Breast epithelium (tissue), 4 donors: ENCODE measurements at places on chromosomes 16 and 17.

DNA sequence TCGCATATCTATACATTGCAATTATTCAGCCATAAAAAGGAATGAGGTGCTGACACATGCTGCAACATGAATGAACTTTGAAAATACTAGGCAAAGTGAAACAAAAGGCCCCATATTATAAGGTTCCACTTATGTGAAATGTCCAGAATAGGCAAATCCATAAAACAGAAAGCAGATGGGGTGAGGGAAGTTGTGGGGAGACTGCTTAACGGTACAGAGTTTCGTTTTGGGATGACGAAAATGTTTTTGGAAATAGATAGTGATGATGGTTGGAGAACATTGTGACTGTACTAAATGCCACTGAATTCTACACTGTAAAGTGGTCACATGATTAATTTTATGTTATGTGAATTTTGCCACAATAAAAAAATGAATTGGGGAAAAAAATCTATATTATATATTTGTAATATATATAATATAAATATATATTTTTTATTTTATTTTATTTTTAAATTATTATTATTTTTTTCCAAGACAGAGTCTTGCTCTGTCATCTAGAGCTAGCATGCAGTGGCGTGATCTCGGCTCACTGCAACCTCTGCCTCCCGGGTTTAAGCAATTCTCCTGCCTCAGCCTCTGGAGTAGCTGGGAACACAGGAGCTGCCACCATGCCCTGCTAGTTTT, 4.2 kb upstream of the GNA13 start:
- peaks cover 2% of the 10 kb centered on the region for H3K4me1 ChIP-seq
- no peak overlapping the region for H3K27ac ChIP-seq
- no peaks in the 10 kb centered on the region for H3K27me3 ChIP-seq
- no peaks in the 10 kb centered on the region for H3K36me3 ChIP-seq
- no peak for DNase-seq
- H3K4me3 ChIP-seq: no peak overlapping the region

GRCh38 chr16:77433146-77433545, 1.7 kb downstream of the ADAMTS18 start:
- H3K4me1 ChIP-seq: no peaks in the 10 kb centered on the region
- no peak overlapping the region for H3K4me3 ChIP-seq
- H3K36me3 ChIP-seq: no peaks in the 10 kb centered on the region
- no peak overlapping the region for H3K27ac ChIP-seq
- no peak for DNase-seq

DNA sequence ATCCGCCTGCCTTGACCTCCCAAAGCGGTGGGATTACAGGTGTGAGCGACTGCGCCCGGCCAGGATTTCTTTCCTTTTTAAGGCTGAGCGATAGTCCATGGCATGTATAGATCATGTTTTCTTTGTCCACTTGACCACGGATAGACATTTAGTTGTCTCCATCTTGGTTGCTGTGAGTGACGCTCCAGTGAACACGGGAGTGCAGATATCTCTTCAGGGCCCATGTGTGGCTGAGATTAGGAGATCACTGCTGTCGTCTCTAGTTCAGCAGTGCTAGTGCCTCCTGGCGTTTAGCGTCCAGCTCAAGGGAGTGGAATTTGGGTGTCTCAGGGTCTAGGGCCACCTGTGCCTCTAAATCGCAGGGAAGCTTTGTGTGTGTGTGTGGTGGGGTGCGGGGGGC, 41.5 kb downstream of the ABCC1 start:
- DNase-seq: no peak
- no peaks in the 10 kb centered on the region for H3K36me3 ChIP-seq
- no peak overlapping the region for H3K27ac ChIP-seq
- no peaks in the 10 kb centered on the region for H3K4me1 ChIP-seq
- H3K27me3 ChIP-seq: no peaks in the 10 kb centered on the region

DNA sequence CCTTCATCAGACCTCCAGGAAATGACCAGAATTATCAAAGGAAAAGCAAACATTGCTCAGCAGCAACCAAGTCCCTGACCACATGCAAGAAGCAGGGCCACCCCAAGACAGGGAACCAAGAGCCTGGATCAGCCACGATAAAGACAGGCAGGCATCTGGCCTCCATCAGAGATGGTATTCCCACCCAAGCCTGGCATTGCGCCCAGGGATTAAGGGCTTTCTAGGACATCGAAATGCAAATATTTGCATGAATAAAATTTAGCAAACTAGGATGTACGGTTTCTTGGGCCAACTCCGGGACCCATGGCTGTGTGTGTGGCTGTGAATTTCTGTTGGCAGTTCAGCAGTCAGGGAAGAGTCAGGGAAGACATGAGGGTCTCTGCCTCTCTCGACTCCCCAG, 241.4 kb upstream of the DYNLRB2 start:
- no peaks in the 10 kb centered on the region for H3K36me3 ChIP-seq
- H3K4me1 ChIP-seq: no peaks in the 10 kb centered on the region
- H3K27ac ChIP-seq: no peak overlapping the region
- H3K27me3 ChIP-seq: no peaks in the 10 kb centered on the region
- no peak overlapping the region for H3K4me3 ChIP-seq

- no peaks in the 10 kb centered on the region for H3K4me1 ChIP-seq
- no peak overlapping the region for H3K4me3 ChIP-seq
- H3K36me3 ChIP-seq: no peaks in the 10 kb centered on the region
- H3K27me3 ChIP-seq: no peaks in the 10 kb centered on the region
Observed at GRCh38 chr17:55531053-55531728, 19.9 kb upstream of the SMIM36 start.

DNA sequence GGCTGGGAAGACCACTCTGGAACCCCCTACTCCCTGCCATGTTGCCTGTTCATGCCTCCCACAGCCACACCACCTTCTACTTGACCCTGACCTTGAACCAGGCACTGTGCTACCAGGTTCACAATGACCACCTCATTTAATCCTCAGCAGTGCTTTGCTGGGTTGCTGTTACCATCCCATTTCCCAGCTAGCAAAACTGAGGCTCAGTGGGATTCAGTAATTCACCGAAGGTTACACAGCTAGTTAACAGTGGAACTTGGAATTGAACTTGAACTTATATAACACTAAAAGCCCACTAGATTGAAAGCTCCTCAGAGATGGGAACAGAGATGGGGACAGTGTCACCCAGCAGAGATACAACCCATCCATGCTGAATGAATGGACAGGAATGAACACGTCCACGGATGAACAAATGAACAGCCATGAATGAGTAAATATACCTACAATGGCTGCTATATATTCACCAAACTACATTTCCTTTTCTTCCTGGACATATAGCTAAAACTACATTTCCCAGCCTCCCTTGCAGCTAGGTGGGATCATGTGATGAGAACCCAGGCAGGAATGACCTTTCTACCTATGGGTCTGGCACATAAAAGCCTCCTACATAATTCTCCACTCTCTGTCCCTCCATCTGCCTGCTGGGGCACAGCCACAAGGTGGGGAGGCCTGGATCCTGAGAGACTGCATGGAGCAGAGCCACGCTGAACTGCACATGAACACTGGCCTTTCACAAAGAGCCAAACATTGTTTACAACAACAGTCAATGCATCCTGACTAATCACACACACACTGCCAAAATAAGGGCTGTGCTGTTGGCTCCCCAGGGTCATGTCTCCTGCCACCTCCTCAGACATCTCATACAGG, 94.8 kb downstream of the RMI2 start:
- no peak overlapping the region for H3K4me3 ChIP-seq
- no peak overlapping the region for H3K27ac ChIP-seq
- no peak for DNase-seq
- no peaks in the 10 kb centered on the region for H3K27me3 ChIP-seq
- H3K4me1 ChIP-seq: no peaks in the 10 kb centered on the region

DNA sequence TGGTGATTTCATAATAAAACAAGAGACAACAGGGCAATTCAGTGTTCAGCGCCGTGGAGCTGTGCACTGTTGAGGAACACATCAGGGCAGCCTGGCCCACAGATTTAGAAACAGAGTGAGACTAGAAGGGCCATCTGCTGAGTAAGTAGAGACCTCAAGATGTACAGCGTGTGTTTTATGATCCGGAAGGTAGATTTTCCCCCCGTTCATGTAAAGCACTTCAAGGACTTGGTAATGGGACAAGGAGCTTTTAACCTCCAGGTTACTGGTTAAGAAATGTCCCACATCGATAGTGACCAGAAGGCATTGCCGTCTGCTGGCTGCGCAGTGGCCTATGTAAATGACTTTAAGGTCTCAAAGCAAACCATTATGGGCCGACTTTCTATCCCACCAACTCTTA, 1057.7 kb upstream of the EEF2KMT start:
- no peak for DNase-seq
- H3K4me3 ChIP-seq: no peak overlapping the region
- H3K36me3 ChIP-seq: no peaks in the 10 kb centered on the region
- H3K4me1 ChIP-seq: no peaks in the 10 kb centered on the region
- no peak overlapping the region for H3K27ac ChIP-seq

GRCh38 chr16:62970851-62971250, 934.6 kb upstream of the CDH8 start:
- no peak overlapping the region for H3K4me3 ChIP-seq
- no peaks in the 10 kb centered on the region for H3K27me3 ChIP-seq
- no peak overlapping the region for H3K27ac ChIP-seq
- H3K4me1 ChIP-seq: no peaks in the 10 kb centered on the region

- H3K4me1 ChIP-seq: no peaks in the 10 kb centered on the region
- no peak overlapping the region for H3K27ac ChIP-seq
- no peak overlapping the region for H3K4me3 ChIP-seq
- H3K27me3 ChIP-seq: no peaks in the 10 kb centered on the region
- no peak for DNase-seq
Observed at GRCh38 chr17:54013072-54013471, 190.3 kb downstream of the KIF2B start.

DNA sequence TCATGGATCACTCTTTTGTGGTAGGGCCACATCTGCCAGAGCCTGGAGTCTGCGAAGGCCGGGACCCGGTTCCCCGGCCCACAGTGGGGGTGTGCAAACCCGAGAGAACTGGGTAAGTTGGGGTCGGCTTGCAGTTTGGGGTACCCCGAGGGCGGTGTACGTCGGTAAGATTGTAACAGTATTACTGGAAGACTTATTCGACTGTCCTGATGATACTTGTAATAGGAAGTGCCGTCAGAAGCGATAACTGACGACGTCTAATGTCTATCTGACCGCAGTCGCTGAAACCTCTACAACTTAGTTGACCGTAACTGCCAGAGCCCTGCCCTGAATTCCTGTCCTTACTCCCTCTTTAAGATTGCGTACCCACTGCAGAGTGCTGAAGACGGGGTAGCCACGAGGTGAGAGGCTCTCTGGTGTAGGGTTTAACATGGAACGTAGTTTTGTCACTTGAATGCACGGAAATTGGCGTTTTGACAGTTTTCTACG, 24.0 kb downstream of the TRPV2 start:
- H3K4me3 ChIP-seq: peak overlapping the region; percentile 91
- H3K36me3 ChIP-seq: no peaks in the 10 kb centered on the region
- peaks cover 6% of the 10 kb centered on the region for H3K4me1 ChIP-seq
- H3K27ac ChIP-seq: peak overlapping the region; percentile 91

DNA sequence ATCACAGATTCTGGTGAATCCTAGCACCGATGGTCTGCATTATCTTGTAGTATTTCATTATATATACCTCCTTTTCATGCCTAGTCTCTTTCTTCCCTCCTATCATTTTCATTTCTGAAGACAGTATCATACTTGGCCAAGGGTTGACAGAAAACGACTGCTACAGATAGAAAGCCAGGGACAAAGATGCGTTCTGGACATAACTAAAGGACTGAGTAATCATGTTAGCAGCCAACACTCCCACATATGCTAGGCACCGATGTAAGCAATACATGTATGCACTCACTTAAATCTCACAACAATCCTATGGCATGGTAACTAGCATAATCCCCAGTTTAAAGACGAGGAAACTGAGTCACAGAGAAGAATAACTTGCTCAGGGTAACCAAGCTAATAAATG, 22.9 kb downstream of the RDM1 start:
- H3K27me3 ChIP-seq: no peaks in the 10 kb centered on the region
- DNase-seq: no peak
- no peak overlapping the region for H3K4me3 ChIP-seq
- H3K36me3 ChIP-seq: no peaks in the 10 kb centered on the region
- no peaks in the 10 kb centered on the region for H3K4me1 ChIP-seq
- H3K27ac ChIP-seq: no peak overlapping the region

DNA sequence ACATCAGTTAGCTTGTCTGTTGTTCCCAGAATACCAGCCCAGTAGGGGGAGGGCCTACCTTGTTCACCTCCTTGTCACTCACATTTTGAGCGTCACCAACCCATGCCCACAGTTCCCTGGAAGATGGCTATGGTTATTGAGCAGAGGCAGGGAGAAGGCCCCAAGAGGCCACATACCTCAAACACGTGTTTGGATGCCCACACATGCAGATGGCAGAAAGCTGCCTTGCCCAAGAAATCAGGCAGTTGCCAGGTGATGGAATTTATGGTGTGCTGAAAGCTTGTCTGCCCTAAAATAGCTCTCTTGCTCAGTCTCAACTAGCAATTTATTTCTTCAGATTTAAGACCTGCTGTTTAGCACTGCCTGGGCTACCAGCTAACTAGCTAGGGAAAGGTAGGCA, 16.5 kb upstream of the CMTM4 start:
- no peaks in the 10 kb centered on the region for H3K27me3 ChIP-seq
- no peak overlapping the region for H3K4me3 ChIP-seq
- no peaks in the 10 kb centered on the region for H3K4me1 ChIP-seq
- H3K27ac ChIP-seq: no peak overlapping the region
- no peak for DNase-seq
- H3K36me3 ChIP-seq: no peaks in the 10 kb centered on the region

DNA sequence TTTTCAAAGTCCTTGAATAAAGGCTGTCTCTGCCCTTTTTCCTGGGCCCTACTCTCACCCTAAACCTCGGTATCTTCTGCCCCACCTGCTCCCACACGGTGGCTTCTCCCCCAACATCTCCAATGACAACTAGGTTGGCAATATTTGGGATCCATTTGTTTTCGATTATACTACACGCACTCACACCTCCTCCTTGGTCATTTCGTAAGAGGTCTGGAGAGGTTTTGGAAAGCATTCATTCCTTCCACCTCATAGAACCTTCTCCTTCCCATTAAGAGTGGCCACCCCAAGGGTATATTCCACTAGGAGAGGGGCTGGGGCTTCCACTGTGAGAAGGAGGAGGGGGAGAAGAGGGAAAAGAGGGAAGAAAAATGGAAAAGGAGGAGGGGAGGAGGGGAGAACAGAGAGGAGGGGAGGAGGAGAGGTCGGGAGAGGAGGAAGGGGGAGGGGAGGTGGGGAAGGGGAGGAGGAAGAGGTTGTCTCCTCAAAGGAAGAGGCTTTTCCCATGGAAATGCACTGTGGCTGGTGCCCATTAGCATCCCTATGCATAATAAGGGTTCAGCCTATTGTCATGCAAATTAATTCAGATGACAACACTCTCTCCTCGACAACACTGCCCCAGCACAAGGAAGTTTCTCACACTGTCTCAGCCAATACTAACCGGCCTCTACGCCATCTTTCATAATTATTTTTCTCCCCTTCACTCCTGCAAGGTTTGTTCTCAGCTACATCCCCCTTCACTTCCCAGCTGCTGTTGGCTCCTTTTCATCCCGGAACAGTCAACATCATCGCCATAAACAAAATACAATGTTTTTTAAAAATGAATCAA, 30.0 kb downstream of the SOX9 start:
- peaks cover 13% of the 10 kb centered on the region for H3K4me1 ChIP-seq
- peak overlapping the region; percentile 81 for H3K27ac ChIP-seq
- H3K36me3 ChIP-seq: no peaks in the 10 kb centered on the region
- H3K4me3 ChIP-seq: no peak overlapping the region
- no peak for DNase-seq
- H3K27me3 ChIP-seq: no peaks in the 10 kb centered on the region
